Neural cell (in vitro differentiated cells): ENCODE measurements at places on chromosomes 11 and 22. TPM values are rescaled to one million over a fixed set of nuclear protein-coding genes. Genes with fewer than 3 reads are reported as not detected.

The ANO5 gene
- polyA plus RNA-seq, result 2.8 and 3.6 TPM in 2 replicates

The BCO2 gene
- 6.7 and 7.4 TPM in 2 replicates for polyA plus RNA-seq

The ADSL gene
- 112 and 135 TPM in 2 replicates for polyA plus RNA-seq

The CRYBB1 gene
- not detected in 2 replicates for polyA plus RNA-seq

The RAB3IL1 gene
- 1.6 and 4.0 TPM in 2 replicates for polyA plus RNA-seq

The CPT1B gene
- polyA plus RNA-seq, result 72.4 and 75.1 TPM in 2 replicates

The CYB5R2 gene
- 0.92 TPM in 1 of 2 replicates, not detected in the other for polyA plus RNA-seq

The OR52E8 gene
- polyA plus RNA-seq, result not detected in 2 replicates

The TMEM45B gene
- polyA plus RNA-seq, result not detected in 2 replicates

The HOATZ gene
- not detected in 2 replicates for polyA plus RNA-seq

The SEPTIN5 gene
- 166 and 170 TPM in 2 replicates for polyA plus RNA-seq
